MM.1S (cell line): ENCODE measurements at places on chromosomes 6 and 20.

- no peak for DNase-seq
Measured at GRCh38 chr6:19835605-19836004, 1.6 kb upstream of the ID4 start.

DNA sequence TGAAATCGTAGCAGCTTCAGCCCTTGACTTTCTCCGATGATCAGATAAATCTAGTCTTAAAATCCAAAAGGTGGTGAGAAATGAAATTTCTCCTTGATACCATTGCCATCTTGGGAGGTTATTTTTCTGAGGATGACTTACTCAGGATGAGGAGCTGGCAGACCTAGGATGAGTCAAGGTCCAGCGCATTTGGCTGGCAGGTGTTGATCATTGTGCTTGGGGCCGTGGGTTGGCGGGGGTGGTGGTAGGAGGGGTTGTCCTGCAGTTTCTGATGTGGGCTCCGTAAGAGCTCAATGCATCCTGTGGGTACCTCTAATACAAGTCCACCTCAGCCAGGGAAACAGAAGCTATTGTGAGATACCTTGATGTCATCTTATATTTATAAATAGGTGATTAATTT lies 148.3 kb upstream of the SCGN start:
- no peak for DNase-seq

- peak; percentile 91 for DNase-seq
Measured at GRCh38 chr20:438571-439469, 23.5 kb downstream of the TBC1D20 start.

DNA sequence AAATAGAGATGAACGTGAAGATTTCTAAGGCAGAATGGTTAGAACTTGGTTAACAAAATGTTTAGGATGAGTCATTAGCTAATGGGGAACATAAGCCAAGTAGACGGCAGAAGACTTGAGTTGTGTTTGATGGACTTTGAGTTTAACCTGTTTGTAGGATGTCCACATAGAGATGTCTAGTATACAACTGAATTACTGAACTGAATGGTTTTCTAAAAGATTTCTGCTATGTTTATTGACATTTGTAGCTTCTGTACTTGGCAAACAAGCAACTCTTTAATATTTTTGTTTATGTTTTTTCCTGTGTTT lies 54.5 kb upstream of the DYNLRB1 start:
- no peak for DNase-seq

DNA sequence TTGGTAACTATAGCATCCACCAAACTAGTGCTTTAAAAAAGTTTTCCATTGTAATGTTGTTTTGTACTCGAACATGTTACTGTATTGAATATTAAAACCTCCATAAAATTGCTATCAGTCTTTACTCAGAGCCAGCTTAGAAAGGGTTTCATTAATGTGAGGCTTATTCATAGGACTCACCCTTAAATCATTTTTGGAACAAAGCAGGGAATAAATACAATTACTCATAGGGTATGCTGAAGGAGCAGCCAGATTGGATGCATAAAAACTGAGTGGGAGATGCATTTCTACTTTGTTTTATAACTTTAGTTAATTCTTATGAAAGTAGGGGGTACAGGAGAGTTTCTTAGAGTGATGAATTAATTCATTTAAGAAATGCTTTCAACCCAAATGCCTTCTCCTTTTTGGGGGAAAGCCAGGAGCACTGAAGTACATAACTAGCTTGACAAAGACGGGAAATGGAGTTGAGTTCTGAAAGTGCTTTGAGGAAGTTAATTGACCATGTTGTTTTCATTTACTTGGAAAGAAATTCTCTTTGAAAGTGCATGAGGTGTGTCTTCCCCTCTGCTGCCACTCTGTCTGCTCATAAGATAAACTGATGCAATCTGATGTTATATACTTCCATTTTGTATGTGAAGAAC lies 90.3 kb downstream of the RNF144B start:
- no peak for DNase-seq

DNA sequence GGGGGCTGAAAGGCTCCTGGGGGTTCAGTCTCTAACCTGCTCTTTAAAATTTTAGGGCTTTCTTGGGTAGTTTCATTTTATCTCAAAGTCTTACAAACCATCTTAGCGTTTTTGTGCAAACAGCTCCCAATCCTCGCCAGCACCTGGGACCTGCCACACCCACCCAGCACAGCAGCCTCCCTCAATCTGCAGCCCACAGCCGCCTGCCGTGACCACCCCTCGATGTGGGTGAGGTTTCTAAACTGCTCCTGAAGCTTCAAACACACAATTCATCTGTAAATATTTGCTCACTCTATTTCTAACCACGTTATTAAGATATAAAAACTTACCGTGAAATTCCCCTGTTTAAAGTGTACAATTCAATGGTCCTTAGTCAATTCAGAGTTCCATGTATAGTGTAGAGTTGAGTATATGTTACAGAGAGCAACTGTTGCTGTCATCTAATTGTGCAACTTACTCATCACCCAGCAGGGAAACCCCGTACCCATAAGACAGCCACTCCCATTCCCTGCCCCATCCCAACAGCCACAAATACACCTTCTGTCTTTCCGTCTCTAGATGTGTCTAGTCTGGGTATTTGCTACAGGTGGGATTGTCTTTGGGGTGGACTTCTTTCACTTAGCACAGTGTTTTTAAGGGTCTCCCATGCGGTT lies 381.0 kb downstream of the TAF4 start:
- no peak for DNase-seq

DNA sequence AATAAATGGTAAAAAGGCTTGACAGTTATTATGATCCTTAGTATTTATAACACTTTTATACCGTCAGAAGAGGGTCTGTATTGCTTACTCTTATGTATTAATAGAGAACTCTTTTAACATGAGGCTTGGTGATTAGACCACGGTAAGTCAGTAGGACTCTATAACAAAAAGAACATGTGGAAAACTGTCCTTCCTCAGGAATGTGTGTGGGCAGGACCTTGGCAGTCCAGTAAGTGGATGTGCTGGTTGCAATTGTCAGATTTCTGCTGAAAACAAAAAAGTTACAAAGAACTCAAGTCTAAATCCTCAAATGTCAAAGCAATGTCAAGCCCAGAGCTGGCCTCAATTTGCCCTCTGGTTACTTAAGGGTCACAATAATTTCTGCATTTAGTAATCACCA lies 81.1 kb downstream of the PLCG1 start:
- no peak for DNase-seq

GRCh38 chr6:10949579-10950490 lies 63.0 kb downstream of the SYCP2L start:
- no peak for DNase-seq
